Progenitor cell of endocrine pancreas (in vitro differentiated cells): ENCODE measurements at places on chromosomes 11 and 22. TPM values are rescaled to one million over a fixed set of nuclear protein-coding genes. Genes with fewer than 3 reads are reported as not detected.

DNA sequence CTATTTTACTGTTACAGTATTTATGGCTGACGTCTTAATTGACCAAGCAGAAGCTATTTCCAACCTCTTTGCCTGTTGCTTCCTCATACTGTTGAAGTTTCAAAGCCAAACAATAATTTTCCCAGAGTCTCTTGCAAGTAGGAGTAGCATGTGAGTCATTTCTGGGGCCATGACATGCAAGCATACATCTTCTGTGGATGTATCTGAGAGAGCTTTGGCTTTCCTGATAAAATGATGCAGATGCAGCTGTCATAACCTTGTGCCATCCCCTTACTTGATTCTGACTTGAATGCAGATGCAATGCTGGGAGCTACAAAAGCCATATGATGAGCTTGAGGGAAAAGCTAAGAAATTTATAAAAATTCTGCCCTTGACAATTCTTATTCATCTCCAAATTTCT is 243.1 kb upstream of the TENM4 start:
- H3K4me3 ChIP-seq: no peak overlapping the region
- no peak for DNase-seq
- H3K27me3 ChIP-seq: peaks cover 12% of the 10 kb centered on the region
- no peak overlapping the region for H3K27ac ChIP-seq
- no peaks in the 10 kb centered on the region for H3K36me3 ChIP-seq

DNA sequence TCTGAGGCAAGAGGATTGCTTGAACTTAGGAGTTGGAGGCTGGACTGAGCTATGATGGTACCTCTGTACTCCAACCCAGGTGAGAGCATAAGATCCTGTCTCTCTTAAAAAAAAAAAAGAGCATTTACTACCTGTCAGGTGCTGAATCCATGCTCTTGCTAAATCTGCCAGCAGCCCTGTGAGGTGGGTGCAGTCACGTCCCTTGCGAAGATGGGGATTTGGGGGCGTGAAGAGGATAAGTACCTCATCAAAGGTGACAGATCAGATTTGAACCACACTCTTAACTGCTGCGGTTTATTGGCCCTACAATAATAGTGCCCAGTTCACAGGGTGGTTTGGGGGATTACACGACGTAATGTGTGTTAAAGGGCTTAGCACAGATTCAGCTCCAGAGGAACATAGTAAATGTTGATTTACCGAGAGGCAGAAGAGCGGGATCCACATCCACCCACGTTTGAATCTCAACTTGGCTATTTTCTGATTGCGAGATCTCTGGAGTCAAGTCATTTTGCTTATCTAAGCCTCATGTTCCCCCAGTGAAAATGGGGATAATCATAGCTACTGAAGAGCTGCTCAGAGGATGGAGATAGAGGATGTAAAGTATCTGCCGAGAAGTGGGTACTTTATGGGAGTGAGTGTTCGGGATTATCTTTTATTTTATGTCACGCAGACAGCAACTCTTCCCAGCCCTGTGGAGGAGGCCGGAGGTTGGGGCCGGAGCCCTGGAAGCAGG is 28.1 kb upstream of the LRRC10B start:
- DNase-seq: no peak
- H3K27me3 ChIP-seq: no peaks in the 10 kb centered on the region
- H3K36me3 ChIP-seq: no peaks in the 10 kb centered on the region
- peaks cover 9% of the 10 kb centered on the region for H3K4me1 ChIP-seq
- no peak overlapping the region for H3K27ac ChIP-seq
- no peak overlapping the region for H3K4me3 ChIP-seq

Gene TRIM22
- 0.89 and 1.7 TPM in 2 replicates for total RNA-seq

Gene SCN4B
- 0.16 TPM in 1 of 2 replicates, not detected in the other for total RNA-seq

- H3K27ac ChIP-seq: no peak overlapping the region
- H3K27me3 ChIP-seq: no peaks in the 10 kb centered on the region
- no peak for DNase-seq
- H3K4me3 ChIP-seq: no peak overlapping the region
- no peaks in the 10 kb centered on the region for H3K36me3 ChIP-seq
Measured at GRCh38 chr11:5507933-5508305, 1.8 kb downstream of the UBQLN3 start.

Gene APOBEC3B
- 10.1 and 12.6 TPM in 2 replicates for total RNA-seq

GRCh38 chr11:130964058-130964792 is 47.9 kb upstream of the SNX19 start:
- H3K36me3 ChIP-seq: no peaks in the 10 kb centered on the region
- H3K4me3 ChIP-seq: no peak overlapping the region
- H3K27me3 ChIP-seq: no peaks in the 10 kb centered on the region
- DNase-seq: no peak
- H3K4me1 ChIP-seq: peaks cover 3% of the 10 kb centered on the region
- H3K27ac ChIP-seq: no peak overlapping the region

GRCh38 chr11:109590782-109591181 is 168.8 kb downstream of the C11orf87 start:
- H3K4me1 ChIP-seq: no peaks in the 10 kb centered on the region
- no peak for DNase-seq
- no peaks in the 10 kb centered on the region for H3K36me3 ChIP-seq
- no peak overlapping the region for H3K4me3 ChIP-seq
- H3K27me3 ChIP-seq: no peaks in the 10 kb centered on the region

DNA sequence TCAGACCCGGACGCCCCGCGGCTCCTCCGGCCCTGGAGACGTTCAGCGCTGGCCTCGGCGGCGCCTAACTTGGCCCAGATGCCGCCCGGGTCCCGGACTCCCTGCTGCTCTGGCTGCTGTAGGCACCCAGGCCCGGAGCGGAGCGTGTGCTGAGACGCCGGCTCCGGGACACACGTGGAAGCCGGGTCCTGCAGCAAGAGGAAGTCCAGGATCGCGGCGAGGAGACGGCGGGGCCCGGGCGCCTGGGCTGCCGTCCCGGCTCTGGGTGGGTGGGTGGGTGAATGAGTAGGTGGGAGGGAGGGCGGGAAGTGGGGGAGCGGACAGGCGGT is 223 bp downstream of the WT1 start:
- H3K4me3 ChIP-seq: no peak overlapping the region
- H3K27ac ChIP-seq: no peak overlapping the region
- DNase-seq: no peak
- H3K27me3 ChIP-seq: peaks cover 93% of the 10 kb centered on the region
- H3K4me1 ChIP-seq: peaks cover 6% of the 10 kb centered on the region

GRCh38 chr22:46538814-46539160 is 1.4 kb upstream of the CELSR1 start:
- H3K27ac ChIP-seq: no peak overlapping the region
- H3K4me1 ChIP-seq: peaks cover 9% of the 10 kb centered on the region
- H3K36me3 ChIP-seq: peaks cover 6% of the 10 kb centered on the region
- H3K27me3 ChIP-seq: peaks cover 46% of the 10 kb centered on the region
- peak overlapping the region; percentile 63 for H3K4me3 ChIP-seq
- no peak for DNase-seq

DNA sequence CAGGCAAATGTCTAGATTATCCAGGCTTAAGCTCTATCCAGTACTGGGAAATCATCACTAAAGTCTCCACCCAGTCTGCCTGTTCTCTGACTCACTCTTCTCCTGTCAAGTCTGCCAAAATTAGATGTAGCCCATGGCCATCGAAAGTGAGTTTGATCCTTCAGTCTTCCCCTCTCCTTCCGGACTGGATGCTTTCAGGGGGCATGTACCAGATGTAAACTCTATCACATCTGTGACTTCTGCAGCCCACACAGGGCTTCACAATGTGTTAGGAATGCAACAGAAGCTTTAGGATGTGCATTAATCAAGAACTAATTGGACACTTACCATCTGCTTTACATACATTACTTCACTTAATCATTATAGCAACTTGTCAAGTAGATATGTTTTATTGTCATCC is 12.3 kb downstream of the ME3 start:
- no peak overlapping the region for H3K27ac ChIP-seq
- H3K4me1 ChIP-seq: no peaks in the 10 kb centered on the region
- no peak for DNase-seq
- no peak overlapping the region for H3K4me3 ChIP-seq
- H3K27me3 ChIP-seq: peaks cover 43% of the 10 kb centered on the region

GRCh38 chr22:28034760-28035401 is 115.8 kb upstream of the PITPNB start:
- peaks cover 3% of the 10 kb centered on the region for H3K36me3 ChIP-seq
- peaks cover 39% of the 10 kb centered on the region for H3K4me1 ChIP-seq
- H3K4me3 ChIP-seq: no peak overlapping the region
- DNase-seq: no peak
- no peak overlapping the region for H3K27ac ChIP-seq

GRCh38 chr11:4125141-4125540 is 30.5 kb downstream of the RRM1 start:
- peak overlapping the region; percentile 2 for H3K27ac ChIP-seq
- no peak overlapping the region for H3K4me3 ChIP-seq
- DNase-seq: no peak
- no peaks in the 10 kb centered on the region for H3K4me1 ChIP-seq
- peaks cover 33% of the 10 kb centered on the region for H3K36me3 ChIP-seq
- H3K27me3 ChIP-seq: no peaks in the 10 kb centered on the region

DNA sequence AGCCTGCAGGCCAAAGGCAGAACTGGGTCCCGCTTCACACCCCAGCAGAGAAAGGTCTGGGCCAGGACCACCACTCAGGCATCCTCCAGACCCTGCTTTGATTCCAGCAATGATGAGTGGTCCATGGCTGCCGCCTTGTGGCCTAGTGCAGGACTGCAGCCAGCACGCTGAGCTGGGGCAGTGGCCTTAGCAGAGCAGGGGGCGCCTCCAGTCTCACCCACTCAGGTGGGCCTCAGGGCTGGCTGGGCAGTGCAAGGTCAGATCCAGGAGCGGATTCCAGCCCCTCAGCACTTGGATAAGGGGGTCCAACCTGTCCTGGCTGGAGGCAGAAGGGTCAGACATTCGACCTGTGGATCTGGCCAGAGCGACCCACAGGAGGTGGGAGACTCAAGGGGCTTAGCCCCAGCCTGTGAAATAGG is 9.6 kb upstream of the PDE2A start:
- H3K27me3 ChIP-seq: peaks cover 18% of the 10 kb centered on the region
- peaks cover 7% of the 10 kb centered on the region for H3K36me3 ChIP-seq
- H3K27ac ChIP-seq: no peak overlapping the region
- no peaks in the 10 kb centered on the region for H3K4me1 ChIP-seq
- DNase-seq: peak; percentile 79

Gene MS4A7
- total RNA-seq: not detected in 2 replicates

Gene ANGPTL5
- not detected in 2 replicates for total RNA-seq

DNA sequence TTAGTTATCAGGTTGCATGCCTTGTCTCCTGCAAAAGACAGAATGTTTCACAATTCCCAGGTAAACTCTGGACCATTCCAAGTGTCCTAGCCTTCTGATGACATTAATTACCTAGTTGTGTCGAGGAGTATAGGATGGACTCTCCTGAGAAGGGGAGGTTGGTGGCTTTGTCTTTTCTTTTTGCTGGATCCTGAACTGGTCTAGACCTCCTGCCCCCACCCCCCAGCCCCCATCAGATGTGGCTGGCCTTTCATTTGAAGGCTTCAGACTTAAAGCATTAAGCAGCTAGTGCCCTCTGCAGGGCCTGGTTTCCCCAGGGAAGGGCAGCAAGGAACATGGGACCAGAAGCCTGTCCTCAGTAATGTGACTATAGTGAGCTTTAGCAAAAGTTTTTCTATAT is 9.7 kb downstream of the MCAM start:
- DNase-seq: no peak
- no peak overlapping the region for H3K4me3 ChIP-seq
- H3K27ac ChIP-seq: no peak overlapping the region
- H3K4me1 ChIP-seq: no peaks in the 10 kb centered on the region
- peaks cover 5% of the 10 kb centered on the region for H3K36me3 ChIP-seq

GRCh38 chr11:27875831-27876775 is 175.8 kb upstream of the BDNF start:
- H3K36me3 ChIP-seq: no peaks in the 10 kb centered on the region
- H3K4me3 ChIP-seq: no peak overlapping the region
- no peak overlapping the region for H3K27ac ChIP-seq
- no peaks in the 10 kb centered on the region for H3K4me1 ChIP-seq
- H3K27me3 ChIP-seq: peaks cover 3% of the 10 kb centered on the region

- no peak overlapping the region for H3K27ac ChIP-seq
- no peaks in the 10 kb centered on the region for H3K4me1 ChIP-seq
- peaks cover 56% of the 10 kb centered on the region for H3K27me3 ChIP-seq
- no peak overlapping the region for H3K4me3 ChIP-seq
- H3K36me3 ChIP-seq: no peaks in the 10 kb centered on the region
- DNase-seq: no peak
Measured at GRCh38 chr22:25833676-25834075, 91.7 kb downstream of the MYO18B start.

Gene OR5D16
- not detected in 2 replicates for total RNA-seq

Gene NDUFS3
- total RNA-seq: 102 and 109 TPM in 2 replicates

Gene ADM2
- total RNA-seq: 2.9 and 3.2 TPM in 2 replicates

DNA sequence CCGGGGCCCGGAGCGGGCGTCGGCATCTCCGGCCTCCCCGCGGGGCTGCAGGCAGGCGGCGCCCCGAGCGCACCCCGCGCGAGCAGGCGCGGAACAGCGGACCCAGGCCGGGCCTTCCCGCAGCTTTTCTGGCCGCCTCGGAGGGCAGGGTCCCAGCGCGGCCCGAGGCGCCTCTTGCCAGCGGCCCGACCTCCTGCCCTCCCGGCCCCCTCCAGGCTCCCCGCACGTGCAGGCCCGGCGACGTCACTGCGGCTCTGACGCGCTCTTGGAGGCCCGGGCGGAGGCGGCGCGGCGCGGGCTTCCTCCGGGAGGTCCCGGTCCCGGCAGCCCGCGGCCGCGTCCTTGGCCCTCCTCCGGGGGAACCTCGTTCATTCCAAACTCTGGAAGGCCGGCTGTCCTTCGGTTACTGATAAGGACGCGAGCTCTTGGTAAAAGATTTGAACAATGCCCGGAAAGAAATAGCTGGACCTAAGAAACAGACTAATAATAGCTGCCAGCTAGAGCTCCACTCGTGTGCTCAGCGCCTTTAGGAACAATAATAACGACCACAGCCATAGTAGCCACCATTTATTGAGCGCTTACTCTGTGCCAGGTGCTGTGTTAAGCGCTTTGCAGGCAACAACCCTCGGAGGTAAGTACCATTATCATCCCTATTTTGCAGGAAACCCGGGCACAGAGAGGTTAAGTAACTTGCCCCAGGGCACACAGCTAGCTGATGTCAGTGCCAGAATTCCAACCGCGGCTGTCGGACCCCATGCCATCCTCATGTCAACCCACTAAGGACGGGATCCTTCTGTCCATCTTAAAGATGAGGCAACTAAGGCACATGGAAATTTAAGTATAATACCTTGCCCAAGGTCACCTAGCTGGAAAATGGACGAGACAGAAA is 39.1 kb upstream of the CREB3L1 start:
- H3K27me3 ChIP-seq: peaks cover 52% of the 10 kb centered on the region
- peak overlapping the region; percentile 58 for H3K4me3 ChIP-seq

Gene MAPK12
- total RNA-seq: 53.7 and 54.6 TPM in 2 replicates

GRCh38 chr22:25623310-25623734 is 58.8 kb downstream of the GRK3 start:
- peaks cover 13% of the 10 kb centered on the region for H3K4me1 ChIP-seq
- H3K27ac ChIP-seq: peak overlapping the region; percentile 26
- no peaks in the 10 kb centered on the region for H3K27me3 ChIP-seq
- H3K36me3 ChIP-seq: peaks cover 6% of the 10 kb centered on the region
- DNase-seq: no peak

- no peaks in the 10 kb centered on the region for H3K36me3 ChIP-seq
- peaks cover 16% of the 10 kb centered on the region for H3K27me3 ChIP-seq
- no peak for DNase-seq
- H3K4me1 ChIP-seq: peaks cover 8% of the 10 kb centered on the region
- no peak overlapping the region for H3K27ac ChIP-seq
Measured at GRCh38 chr22:43238526-43239006, 51.6 kb upstream of the TTLL12 start.
